SK-MEL-5 (cell line): ENCODE measurements at places on chromosomes 1 and 21. TPM values are rescaled to one million over a fixed set of nuclear protein-coding genes. Genes with fewer than 3 reads are reported as not detected.

KIRREL1 gene
- total RNA-seq: 22.2 and 27.8 TPM in 2 replicates

BGLAP gene
- 0.48 TPM in 1 of 2 replicates, not detected in the other for total RNA-seq

PMVK gene
- total RNA-seq: 10.4 and 19.0 TPM in 2 replicates

GJB5 gene
- not detected in 2 replicates for total RNA-seq

CIART gene
- total RNA-seq: 0.21 TPM in 1 of 2 replicates, not detected in the other

RIMKLA gene
- 0.35 and 0.50 TPM in 2 replicates for total RNA-seq

SPATC1L gene
- 4.3 and 6.4 TPM in 2 replicates for total RNA-seq

PTPN22 gene
- 0.08 TPM in 1 of 2 replicates, not detected in the other for total RNA-seq

GRCh38 chr1:220786057-220786336 is 716 bp upstream of the MTARC1 start:
- no peak for DNase-seq

DNA sequence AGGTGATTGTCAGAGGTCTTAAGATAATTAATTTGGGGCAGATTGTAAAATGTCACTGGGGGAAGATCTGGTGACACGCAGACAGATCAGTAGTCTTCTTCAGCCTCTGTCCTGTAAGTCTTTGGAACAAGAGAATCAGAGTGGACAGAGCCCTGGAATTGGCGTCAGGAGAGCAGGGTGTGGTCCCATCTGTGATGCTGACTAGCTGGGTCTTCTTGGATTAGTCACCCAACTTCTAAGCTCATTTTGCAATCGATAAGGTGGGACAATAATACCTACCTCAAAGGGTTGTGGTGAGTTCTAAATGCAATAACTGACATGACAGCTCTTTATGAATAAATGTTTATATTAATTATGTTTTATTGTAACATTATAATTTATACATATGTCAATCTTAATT is 4.8 kb downstream of the FASLG start:
- DNase-seq: no peak

- no peak for DNase-seq
These were observed 1105.9 kb downstream of the AMY1C start for GRCh38 chr1:104855550-104855949.

DNA sequence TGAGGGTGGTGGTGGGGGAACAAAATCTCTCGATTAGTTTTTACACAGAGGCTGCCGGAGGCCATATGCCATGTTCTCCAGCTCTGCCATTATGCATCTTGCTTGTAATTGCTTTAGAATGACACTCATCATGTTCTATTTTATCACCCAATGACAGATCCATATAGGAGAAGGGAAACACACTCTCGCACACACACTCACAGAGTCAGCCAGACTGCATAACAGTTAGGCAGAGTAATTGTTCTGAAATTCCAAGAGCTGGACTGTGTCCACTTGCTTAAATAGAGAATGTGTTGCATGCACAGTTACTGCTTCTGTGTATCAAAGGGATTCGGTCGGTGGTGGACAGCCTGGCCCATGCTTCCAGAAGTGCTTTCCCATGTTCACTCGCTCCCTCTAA is 30.6 kb downstream of the KCND3 start:
- DNase-seq: no peak

DNA sequence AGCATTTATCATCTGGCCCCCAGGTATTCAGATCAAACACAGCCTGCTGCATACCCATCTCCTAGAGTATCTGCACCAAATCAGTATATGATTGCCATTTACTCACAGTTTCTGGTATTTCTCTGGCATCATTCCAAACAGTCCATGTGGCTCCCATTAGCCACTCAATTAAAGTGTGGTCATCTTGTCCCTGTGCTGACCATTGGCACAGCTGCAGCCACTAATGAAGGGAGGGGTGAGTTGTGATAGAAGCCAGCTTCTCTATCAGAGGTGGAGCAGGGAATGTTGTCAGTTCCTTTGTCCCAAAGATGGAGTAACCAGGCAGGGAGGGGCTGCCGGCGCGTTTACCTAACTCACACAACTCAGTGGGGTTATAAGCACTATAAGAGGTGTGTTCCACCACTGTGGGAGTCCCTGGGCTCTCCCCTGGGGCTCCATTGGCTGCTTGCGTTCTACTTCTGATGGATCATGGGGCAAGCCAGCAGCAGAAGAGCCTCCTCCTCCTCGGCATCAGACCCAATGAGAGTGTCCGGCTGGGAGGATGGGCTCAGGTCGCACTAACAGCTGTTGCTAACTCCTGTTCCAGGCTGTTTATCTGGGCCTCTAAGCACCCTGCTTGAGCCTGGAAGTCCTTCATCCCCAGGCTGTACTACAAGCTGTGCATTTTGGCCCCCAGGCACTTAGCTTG is 108.6 kb downstream of the GDAP2 start:
- no peak for DNase-seq

- DNase-seq: no peak
These were observed 131.5 kb upstream of the ZNF644 start for GRCh38 chr1:91153341-91153740.

DNA sequence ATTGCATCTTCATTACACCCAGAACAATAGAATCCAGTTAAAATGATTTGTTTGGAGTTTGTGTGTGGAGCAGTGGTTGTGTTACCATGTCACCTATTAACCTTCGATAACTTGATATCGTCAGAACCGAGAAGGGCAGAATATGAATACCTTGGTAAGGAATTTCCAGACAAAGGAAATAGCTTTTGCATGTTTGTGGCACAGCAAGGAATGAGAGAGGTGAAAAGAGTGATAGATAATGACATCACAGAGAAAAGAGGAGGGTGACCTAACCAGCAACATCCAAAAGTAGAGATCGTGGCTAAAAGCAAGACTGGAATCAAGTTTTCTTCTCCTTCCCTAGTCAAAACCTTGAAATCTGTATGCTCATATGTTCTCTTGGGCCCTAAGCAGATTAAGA is 244.6 kb upstream of the NEGR1 start:
- no peak for DNase-seq

GRCh38 chr1:231159202-231159962 is 2.5 kb upstream of the TRIM67 start:
- DNase-seq: no peak

DNA sequence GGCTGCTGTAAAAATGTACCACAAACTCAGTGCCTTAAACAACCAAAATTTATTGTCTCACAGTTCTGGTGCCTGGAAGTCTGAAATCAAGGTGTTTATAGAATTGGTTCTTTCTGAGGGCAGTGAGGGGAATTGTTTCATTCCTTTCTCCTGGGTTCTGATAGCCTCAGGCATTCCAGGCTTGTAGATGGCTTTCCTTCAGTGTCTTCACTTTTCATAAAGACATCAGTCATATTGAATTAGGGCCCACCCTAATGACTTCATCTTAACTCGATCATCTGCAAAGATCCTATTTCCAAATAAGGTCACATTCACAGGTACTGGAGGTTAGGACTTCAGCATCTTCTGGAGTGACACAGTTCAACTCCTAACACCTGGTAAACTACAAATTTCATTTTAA is 15.0 kb downstream of the CDKN2C start:
- no peak for DNase-seq

DNA sequence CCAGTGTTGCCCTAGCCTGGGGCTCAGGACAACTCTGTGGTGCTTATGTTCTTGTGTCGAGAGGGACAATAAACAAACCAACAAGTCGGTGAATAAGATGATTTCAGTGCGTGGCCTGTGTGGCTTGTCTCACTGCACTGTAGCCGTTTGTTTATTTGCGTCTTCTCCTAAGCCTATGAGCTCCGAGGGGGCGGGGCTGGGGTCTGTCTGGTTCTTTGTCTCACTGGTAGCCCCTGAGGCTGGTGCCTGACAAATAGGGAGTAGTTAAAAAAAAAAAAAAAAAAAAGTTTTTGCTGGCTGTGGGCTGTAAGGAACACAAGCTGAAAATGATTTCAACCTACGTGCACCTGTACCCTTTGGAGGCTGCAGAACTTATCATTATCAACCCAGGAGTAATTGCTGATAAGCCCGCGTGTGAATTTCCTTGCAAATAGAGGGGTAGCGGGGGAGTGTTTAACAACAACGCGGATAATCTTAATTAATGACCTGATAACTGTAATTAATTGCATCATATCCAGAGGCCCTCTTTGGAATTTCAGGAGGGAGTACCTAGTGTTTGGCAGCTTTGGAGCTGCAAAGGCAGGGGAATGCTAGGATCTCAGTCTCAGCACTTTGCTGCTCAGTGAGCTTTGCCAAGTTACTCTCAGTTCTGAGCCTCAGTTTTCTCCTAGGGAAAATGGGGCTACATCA is 925 bp upstream of the ARHGEF10L start:
- peak; percentile 95 for DNase-seq

DNA sequence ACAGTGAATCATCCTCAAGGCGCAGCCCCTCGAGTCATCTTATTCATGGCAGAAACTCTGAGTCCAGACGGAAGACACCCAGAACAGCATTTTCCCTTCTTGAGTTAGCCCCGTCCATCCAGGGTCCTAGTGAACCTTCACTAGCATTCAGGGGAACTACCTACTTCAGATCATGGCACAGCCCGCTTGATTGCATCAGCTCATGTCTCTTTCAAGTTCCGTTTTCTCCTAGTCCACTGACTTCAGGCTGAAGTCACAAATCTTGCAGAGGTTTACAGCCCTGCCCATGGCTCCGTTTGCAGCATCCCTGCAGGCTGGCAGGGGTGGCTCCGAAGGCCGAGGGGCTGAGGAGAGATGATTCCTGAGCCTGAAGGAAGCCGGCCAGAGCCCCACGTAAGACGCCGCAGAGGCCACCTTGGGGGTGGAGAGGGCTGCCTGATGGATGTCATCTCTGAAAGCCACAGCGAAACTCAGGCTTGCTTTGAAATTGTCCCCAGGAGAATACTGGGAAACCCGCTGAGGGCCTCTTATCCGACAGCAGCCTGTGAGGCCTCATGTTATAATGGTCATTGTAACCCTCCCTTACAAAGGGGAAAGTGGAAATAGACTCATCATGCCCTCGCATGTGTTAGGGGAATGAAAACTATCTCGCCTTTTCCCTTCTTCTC is 310.2 kb upstream of the AJAP1 start:
- no peak for DNase-seq

- DNase-seq: no peak
These were observed 77.3 kb upstream of the ARID1A start for GRCh38 chr1:26618561-26618960.

DNA sequence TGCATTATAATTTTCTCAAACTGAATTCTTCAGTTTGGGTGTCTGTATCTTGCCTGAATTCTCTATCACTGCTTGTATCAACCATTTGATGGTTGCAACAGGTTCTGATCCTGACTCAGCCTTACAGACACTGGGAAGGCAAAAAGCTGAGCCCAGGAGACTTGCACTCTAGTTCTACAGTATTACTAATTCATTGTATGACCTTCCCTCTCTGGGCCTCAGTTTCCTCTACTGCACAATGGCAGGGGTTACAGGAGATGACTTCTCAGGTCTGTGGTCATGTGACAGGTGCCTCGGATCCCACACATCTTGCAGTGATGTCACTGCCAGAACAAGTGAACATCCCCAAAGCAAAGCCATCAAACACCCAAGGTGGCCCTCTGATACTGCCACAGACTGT is 38.7 kb downstream of the RRAGC start:
- no peak for DNase-seq

DNA sequence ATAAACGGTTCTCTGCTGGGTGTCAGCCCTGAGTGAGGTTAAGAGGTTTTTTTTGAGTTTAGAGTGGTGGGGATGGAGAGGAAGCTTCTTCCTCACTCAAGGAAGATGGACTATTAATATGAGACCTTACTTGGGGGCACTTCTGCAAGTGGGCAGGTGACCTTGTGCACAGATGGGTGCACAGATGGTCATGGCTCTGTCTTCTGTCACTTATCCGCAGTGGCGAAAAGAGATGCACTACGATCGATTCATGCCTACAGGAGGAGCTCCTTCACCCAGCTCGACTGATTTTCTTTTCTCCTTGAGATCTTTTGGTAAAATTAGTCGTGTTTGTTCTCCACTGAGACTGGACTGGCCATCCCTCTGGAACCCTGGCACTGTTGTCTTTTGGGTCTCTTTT is 22.9 kb upstream of the CYYR1 start:
- DNase-seq: no peak

DNA sequence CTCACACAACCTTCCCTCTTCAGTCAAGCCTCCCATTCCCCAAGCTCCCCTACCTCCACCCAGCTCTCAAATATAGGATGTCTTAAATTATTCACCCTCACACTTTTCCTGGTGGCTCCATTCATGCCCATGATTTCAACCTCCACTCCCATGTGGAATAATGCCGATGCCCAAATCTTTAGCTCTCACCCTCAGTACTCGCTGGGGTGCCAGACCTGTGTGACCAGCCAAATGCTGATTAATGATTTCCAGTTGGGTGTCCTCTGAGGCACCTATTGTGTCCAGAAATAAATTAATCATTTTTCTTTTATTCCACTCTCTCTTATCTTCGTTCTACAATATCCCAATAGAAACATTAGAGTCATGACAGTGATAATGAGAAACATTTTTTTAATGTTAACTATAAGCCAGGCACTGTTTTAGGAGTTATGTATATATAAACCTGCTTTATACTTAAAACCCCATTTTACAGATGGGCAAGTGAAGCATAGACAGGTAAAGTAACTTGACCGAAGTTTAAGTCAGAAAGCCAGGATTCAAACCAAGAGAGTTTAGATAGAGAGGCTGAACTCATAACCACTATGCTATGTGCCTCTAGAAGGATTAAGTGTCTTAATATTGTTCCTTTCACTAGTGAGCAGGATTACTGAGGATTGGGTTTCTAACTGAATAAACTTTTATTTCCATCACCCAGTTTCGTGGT is 209.7 kb downstream of the DUSP10 start:
- no peak for DNase-seq
